ENCODE measurements at places on chromosomes 1 and 21. TPM values are rescaled to one million over a fixed set of nuclear protein-coding genes. Genes with fewer than 3 reads are reported as not detected.

DNA sequence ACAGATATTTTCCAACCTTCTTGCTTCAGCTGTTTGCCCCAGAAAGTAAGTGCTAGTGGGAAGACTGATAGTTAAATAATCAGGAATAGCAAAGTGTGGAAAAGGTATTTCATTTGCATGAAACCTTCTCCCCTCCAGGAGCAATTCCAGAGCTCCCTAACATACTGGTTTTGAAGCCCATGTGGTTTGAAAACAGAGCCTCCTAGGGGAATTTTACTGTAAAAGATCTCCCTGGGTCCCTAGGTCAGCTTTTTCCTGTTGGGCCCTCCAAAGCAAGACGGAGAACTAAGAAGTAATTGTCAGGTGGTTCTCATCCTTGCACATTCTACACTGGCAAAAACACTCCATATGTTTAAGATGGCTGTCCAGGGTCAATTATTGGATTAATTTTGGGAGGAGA is 218.7 kb upstream of the FOXD3 start:
- no peak for DNase-seq

GRCh38 chr1:207787776-207788175 is 35.9 kb downstream of the CD46 start:
- DNase-seq = peak; percentile 60

Gene ZMYND12
- not detected for total RNA-seq

Gene EIF2D
- total RNA-seq = 39.0 TPM

Gene GCSAML
- 0.42 TPM for total RNA-seq

Gene C1QTNF12
- not detected for total RNA-seq

- DNase-seq = no peak
These were observed 28.1 kb downstream of the SFPQ start for GRCh38 chr1:35164893-35165292.

DNA sequence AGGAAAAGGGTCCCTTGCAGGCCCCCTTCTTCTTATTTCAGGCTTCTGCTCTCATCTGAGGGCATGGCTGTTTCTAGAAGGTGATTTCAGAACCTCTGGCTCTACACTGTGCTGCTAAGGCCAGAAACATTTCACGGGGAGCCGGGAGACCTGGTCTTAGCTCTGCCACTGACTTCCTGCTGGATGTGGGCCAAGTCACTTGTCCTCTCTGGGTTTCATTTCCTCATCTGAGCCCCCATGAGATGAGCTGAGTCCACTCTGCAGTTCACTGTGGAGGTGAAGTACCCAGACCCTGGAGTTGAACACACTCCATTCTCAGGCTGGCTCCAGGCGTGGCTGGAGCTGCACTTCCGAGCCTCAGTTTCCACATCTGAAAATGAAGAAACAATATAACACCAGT is 2.1 kb downstream of the PADI1 start:
- DNase-seq = peak; percentile 64

DNA sequence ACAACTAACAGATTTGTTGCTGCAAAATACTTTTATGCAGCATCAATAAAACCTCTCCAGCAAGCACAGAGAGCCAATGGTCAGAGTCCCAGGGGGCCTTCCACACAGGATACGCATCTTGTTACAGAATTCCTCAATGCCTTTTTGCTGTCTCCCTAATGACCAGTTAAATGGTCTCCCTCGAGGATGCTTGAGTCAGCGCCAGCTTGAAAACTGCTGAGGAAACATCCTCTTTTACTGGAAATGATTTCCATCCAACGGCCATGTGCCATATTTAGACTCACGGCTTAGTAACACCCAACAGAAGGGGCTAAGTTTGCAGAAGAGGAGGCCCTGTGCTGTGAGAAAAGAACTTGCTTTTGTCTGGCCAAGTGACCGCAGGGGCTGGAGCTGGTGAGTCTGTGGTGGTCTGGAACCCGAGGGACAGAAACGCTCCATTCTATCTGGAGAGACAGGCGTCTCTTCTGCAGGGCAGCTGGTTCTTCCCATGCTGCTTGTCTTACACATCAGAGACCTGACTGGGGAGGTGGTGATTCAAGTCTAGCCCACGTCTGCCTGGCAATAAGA is 496.4 kb downstream of the SETD4 start:
- peak; percentile 96 for DNase-seq

Gene RHEX
- total RNA-seq = not detected

DNA sequence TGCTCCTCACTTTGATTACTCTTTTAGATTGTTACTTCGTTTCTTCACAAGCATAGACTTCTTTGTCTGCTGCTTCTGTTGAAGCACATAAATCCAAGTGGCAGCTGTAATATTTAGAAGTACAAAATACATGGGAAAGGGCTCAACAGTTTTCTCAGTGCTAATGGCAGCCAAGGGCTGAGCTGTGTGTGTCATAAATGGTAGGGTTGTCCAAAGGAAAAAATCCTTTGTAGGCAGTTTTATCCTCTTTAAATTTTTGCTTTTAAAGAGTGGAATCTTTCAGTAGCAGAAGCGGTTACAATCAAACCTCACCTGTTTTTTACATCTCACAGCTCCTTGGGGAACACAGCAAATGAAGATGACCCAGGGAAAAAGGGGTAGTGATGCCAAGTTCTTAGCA is 650.8 kb downstream of the PLPP3 start:
- DNase-seq = no peak

GRCh38 chr1:100404821-100405220 is 52.5 kb downstream of the CDC14A start:
- no peak for DNase-seq

Gene GSTM1
- total RNA-seq = not detected

GRCh38 chr1:206002871-206003801 is at the start of gene RAB7B:
Gene RAB7B, minus strand, starts transcription at chr1:206003395. Its CDS starts 9,260 bp downstream, at chr1:205994135.
- DNase-seq = peak; percentile 62

- DNase-seq = no peak
These were observed 82.6 kb downstream of the NENF start for GRCh38 chr1:212515329-212515760.

- no peak for DNase-seq
These were observed 2.4 kb upstream of the E2F2 start for GRCh38 chr1:23533246-23534023.

DNA sequence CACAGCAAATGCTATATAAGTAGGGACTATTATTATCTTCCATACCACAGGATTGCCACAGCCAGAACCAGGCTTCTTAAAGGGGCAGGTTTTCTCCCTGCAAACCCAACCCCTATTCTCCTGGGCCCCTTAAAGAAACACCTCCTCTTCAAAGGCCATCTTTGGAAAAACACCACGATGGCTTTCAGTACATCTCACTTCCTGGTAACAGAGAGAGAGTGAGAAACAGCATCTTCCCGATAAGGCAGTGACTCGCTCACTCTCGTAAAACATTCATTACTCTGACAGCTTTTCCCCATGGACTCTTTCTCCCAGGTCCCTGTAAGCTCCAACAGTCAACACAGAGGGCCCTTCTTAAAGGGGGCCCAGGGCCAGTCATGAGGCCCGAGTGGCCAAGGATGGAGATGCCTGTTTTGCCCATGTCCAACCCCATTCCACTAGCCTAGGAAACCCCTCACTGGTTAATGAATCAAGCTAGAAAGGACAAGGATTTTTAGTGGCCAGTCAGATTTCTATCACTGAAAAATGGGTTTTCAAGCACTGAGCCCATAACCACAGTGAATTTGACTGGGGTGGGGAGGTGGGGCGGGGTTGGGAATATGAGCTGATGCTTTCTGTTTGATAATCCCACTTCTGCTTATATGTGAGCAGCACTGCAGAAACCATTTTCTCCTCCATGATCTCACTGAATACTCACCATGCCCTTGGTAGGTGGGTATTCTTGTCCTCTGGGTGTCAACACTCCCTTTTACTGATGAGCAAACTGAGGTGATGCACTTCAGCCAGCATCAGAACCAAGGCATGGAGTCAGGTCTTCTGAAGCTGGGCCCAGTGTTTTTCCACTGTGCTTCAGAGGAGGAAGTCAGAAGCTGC is 3.6 kb upstream of the NAV1 start:
- DNase-seq = peak; percentile 80

- peak; percentile 34 for DNase-seq
These were observed 25.0 kb upstream of the PHTF1 start for GRCh38 chr1:113784104-113784779.

GRCh38 chr1:226788965-226789364 is 49.9 kb upstream of the ITPKB start:
- DNase-seq = no peak

Data from M059J (cell line).